ENCODE measurements at places on chromosomes 1 and 21.

- no peak for DNase-seq
Observed at GRCh38 chr1:157197906-157198435, 59.8 kb upstream of the ETV3 start.

GRCh38 chr1:43540653-43541071, 10.0 kb downstream of the PTPRF start:
- DNase-seq = no peak

DNA sequence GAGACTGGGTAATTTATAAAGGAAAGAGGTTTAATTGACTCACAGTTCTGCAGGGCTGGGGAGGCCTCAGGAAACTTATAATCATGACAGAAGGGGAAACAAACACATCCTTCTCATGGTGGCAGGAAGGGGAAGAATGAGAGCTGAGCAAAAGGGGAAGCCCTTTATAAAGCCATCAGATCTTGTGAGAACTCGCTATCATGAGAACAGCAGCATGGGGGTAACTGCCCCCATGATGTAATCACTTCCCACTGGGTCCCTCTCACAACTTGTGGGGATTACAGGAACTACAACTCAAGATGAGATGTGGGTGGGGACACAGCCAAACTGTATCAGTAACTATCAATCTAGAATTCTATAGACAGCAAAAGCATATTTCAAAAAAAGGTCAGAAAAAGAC, 64.7 kb upstream of the ACTRT2 start:
- no peak for DNase-seq

- no peak for DNase-seq
Observed at GRCh38 chr1:15399710-15400109, 10.0 kb upstream of the EFHD2 start.

- no peak for DNase-seq
Observed at GRCh38 chr21:41665766-41666595, 100.9 kb downstream of the RIPK4 start.

- no peak for DNase-seq
Observed at GRCh38 chr21:32320726-32321125, 22.1 kb downstream of the MRAP start.

DNA sequence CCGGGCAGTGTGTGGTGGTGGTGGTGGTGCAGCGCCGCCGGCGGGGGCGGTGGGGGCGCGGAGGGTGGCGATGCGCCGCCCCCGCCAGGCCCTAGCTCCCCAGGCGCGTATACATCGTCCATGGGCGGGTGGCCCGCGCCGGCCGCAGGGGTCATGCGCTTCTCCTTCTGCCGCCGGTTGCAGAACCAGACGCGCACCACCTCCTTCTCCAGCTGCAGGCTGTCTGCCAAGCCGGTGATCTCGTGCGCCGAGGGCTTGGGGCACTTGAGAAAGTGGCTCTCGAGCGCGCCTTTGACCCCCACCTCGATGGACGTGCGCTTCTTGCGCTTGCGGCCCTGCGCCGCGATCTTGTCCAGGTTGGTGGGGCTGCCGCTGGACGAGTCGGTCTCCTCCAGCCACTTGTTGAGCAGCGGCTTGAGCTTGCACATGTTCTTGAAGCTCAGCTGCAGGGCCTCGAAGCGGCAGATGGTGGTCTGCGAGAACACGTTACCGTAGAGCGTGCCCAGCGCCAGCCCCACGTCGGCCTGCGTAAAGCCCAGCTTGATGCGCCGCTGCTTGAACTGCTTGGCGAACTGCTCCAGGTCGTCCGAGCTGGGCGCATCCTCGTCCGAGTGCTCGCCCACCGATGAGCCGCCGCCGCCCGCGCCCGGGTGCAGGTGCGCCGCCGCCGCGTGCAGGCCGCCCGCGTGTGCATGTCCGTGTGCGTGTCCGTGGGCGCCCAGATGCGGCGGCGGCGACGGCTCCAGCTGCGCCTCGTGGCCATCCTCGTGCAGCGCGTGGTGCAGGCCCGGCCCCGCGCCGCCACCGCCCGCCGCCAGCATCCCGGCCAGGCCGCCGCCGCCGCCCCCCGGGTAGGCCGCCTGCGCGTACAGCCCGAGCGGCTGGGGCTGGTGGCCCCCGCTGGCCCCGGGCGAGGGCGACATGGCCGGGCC, 926 bp downstream of the POU3F1 start:
- no peak for DNase-seq

DNA sequence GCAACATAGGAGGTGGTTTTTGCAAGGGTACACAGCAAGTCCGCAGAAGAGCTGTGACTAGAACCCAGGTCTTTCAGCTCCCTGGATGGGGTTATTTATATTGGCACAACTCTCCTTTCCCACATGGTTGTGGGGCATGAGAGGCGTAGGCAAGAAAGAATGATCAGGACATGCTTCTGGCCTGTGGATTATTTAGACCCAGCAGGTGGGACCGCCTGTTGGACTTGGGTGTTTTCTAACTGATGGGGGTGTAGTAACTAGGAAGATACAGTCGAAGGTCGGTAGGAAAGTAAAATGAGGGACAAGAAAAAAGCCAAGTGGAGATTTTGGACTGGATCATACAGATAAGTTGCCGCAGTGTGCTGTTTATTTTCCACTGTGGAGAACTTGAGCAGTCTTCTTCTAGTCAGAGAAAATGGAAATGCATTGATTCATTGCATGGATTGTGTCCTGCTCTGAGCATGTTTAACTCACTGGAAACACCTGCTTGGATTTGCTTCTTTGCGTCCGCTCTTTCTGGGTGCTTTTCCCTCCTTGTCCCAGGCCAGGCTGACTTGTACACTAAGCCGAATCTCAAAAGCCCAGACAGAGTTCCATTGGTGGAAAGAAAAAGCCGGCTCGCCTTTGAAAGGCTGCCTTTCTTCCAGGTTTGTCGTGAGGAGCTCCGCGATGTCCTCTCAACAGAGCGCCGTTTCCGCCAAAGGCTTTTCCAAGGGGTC, 592 bp downstream of the CRCT1 start:
- no peak for DNase-seq

Data from stimulated activated CD4-positive, alpha-beta T cell treated with anti-CD3 and anti-CD28 coated beads, Interleukin-15, amount 100 ng/mL, for 48 hours (primary cell).